ENCODE measurements at places on chromosomes 12 and 14.

- DNase-seq = no peak
Observed at GRCh38 chr14:93901813-93902212, 25.3 kb upstream of the FAM181A start.

GRCh38 chr14:29339494-29340172 is 573.0 kb downstream of the FOXG1 start:
- DNase-seq = no peak

- no peak for DNase-seq
Observed at GRCh38 chr14:65206448-65207096, 104.3 kb upstream of the MAX start.

DNA sequence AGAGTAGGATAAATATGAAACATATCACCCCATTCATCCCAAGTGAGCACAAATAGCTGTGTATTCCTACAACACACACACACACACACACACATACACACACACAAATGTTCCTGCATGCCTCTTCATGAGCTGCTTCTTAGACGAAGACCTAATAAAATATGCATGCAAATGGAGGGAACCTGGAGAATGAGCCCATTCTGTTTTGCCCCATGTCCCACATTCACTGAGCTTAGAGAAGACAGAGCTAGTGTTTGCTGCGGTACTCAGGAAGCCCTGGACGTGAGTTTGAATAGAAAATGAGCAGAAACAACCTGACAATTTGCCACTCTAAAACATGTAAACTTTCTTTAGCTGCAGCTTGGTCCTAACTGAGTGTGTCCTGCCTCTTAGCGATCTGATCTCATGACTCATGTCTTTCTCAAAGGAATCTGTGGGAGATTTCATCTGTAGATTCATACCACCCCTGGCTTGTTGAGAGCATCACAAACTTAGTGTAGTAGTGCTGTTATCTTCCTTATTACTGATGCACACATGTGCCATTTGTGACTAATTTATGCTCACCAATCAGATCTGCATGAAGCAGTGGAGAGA is 86.8 kb downstream of the ITPR2 start:
- no peak for DNase-seq

GRCh38 chr12:92132288-92132687 is 13.4 kb downstream of the BTG1 start:
- no peak for DNase-seq

DNA sequence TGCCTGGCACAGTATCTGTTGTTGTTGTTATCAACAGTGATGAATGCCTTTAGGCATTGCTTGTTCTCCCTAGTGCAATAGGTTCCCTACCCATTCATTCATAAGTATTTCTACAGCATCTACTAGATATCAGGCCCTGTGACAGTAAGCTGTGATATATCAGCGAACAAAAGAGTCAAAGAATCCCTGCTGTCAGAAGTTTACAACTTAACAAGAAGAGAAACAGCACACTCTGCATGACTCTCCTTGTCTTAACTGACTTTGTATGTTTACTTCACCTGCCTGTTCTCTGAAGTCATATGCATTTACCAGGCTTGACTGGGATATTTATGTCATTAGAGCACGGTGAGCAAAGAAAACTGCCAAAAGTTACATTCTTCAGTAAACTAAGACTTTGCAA is 452.2 kb upstream of the RPL10L start:
- no peak for DNase-seq

GRCh38 chr14:70366911-70367310 is 7.4 kb upstream of the COX16 start:
- DNase-seq = no peak

GRCh38 chr12:62744551-62744950 is 190.4 kb downstream of the PPM1H start:
- DNase-seq = no peak

DNA sequence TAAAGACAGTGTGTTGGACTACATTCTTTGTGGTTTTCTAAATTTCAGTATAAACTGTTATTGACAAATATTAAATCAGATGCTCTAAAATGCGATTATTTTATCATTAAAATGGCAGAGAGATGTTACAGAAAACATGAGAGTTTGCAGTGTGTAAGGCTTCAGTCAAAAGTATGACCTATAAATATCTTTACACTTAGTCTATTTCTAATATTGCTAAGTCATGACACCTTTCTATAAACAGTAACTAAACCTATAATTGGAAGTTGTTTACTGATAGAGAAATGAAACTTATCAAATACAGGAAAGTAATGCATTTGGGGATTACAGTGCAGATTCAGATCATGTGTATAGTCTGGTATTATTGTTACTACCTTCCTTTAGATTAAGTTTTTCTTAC is 68.9 kb upstream of the YARS2 start:
- no peak for DNase-seq

DNA sequence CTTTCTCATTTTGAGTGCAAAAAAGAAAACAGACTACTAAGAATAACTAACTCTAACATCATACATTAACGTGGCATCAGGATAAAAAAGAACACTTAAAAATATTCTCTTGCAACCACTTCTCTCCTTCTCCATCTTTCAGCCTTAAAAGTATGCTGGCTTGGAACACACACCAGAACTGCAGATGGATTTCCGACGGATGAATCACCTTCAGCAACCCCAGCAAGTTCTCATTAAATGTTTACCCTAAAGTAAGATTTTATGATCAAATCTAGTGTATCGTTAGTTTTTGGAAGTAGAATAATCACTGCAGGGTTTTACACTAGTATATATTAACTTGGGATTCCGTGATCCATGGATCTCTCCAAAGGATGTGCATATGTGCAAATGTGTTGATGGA is 1.2 kb downstream of the NEK9 start:
- no peak for DNase-seq
